ENCODE measurements at places on chromosomes 5 and 9.

GRCh38 chr5:849651-850301 lies 1.0 kb downstream of the ZDHHC11 start:
- no peak for DNase-seq

GRCh38 chr5:137954131-137954879 lies 65.0 kb downstream of the PKD2L2 start:
- DNase-seq = no peak

DNA sequence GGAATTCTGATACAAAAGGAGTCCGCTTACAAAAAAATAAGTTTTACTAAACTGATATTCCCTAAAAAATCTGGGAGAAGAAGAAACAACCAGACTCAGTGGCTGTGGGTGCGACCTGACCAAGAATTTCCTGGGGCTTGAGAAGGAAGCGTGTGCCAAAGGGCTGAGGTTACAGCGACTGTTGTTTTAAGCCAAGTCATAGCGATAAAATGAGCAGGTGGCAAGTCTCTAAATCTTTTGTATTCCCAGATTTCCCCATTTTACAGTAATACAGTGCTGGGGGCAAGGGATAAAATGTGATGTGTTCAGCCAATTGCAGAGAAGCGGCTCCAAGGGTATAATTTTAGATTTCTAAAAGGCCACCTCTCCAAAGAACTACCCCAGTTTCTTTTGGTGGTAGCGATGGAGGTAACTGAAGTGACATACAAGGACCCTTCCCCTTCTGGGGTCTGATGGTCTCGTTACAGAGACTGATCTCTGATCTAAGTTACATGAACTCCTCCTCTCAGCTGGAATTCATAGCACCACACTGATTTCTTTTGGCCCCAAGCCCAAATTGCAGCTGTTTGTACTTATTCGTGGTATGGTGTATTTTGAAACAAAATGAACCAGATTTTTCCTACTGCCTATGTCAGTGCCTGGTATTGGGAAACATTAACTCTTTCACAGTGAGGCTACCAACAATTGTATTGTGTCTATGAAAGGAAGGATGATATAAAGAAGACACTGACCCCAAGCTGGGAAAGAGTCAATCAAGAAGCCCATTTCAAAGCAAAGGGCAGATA lies 41.6 kb downstream of the LPAR1 start:
- DNase-seq = no peak

DNA sequence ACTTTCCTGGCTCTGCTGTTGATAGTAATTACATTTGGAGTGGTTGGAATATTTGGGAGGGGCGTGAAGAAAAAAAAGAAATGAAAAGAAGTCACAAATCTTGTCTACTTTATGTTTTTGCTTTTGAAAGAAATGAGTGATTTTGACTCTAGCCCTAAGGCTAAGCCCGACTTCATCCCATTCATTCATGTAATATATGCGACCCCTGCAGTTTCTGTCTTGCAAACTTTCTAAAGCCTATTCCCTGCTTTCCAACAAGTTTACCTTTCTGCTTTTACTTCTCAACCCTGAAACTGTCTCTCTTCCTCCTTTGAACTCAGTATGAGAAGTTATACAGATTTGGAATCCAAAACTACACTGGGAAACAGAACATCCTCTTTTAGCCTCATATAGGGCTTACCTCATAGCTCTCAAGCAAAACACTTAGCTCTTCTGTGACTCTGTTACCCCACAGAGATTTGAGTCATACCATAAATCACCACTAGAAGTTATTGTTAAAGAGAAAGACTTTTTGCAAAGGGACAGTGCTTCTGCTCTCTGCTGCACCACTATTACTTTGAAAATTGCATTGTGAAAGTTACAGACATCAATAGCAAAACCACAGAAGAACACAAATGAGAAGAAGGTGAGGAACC lies 1.6 kb downstream of the CFAP95 start:
- no peak for DNase-seq

DNA sequence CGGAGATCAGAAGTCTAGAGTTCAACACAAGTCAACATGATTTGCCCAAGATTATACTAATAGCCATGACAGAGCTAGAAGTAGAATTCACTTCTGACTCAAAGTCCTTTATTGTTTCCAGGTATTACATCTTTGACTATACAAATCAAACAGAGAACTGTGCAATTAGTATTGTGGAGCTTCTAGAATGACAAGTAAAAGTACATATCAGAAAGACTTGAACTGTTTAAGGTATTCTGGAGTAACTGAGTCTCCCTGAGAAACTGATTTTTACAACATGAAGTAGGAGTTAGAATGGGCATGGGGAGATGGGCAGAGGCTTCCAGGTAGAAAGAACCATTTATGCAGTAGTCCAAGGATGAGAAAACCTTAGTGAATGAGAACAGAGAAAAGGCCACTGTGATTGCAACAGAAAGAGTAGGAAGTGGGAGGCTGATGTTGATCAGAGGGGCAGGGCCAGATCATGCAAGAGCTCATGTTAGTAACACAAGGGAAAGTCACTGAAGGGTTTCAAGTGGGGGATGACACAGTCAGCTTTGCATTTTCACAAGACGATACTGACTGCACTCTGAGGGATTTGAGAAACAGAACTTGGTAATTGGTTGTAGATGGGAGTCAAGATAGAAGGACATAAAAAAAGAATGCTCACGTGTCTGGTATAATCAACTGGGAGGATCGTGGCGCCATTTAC lies 280.7 kb downstream of the RFX3 start:
- DNase-seq = no peak

- DNase-seq = peak; percentile 54
These were observed 30.0 kb upstream of the ADAMTS2 start for GRCh38 chr5:179375236-179375685.

- no peak for DNase-seq
These were observed 92.5 kb upstream of the SH3GL2 start for GRCh38 chr9:17486396-17486795.

DNA sequence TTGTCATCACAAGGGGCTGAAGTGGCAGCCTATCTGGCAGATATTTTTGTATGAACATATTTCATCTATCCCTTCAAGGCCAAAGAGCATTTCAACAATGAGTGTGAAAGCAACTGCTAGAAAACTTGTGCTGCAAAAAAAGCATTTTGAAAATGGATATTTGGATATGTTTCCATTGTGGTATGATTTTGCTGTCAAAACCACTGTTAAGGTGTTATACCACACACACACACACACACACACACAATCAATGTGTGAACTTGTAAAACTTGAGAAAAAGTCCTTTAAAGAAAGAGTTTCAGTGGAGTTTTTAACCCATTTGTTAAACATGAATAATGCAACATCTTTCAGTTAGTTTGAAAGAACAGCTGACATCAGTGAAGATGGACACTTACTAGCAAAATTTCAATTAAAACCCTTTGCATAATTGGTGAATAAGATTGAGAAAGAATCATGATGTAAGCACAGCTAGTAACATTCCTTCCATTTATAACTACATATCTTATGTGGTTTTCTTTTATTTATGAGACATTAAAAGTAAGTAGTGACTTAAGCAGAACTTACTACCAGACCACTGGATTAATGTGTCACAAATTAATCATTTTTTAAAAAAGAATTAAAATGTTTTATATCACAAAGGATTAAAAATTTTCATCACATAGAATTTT lies 182.6 kb upstream of the GNA14 start:
- no peak for DNase-seq

DNA sequence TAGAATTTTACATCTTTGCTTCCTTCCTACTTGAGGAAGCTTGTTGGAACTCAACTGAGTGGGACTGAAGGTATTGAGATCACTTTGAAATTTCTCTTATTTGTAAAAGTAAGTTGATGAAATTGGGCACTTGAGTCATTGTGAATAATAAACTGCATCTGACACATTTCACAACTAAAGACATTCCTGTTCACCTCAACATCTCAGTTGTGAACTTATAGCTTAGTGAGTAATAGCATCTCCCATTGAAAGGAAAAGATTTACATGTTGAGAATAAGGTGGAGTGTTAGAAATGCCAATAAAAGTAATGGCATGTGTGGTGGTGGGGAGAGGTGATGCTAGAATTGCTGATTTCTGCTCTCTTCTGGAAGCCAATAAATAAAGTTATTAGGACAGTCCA lies 145.0 kb downstream of the SLC24A2 start:
- no peak for DNase-seq

DNA sequence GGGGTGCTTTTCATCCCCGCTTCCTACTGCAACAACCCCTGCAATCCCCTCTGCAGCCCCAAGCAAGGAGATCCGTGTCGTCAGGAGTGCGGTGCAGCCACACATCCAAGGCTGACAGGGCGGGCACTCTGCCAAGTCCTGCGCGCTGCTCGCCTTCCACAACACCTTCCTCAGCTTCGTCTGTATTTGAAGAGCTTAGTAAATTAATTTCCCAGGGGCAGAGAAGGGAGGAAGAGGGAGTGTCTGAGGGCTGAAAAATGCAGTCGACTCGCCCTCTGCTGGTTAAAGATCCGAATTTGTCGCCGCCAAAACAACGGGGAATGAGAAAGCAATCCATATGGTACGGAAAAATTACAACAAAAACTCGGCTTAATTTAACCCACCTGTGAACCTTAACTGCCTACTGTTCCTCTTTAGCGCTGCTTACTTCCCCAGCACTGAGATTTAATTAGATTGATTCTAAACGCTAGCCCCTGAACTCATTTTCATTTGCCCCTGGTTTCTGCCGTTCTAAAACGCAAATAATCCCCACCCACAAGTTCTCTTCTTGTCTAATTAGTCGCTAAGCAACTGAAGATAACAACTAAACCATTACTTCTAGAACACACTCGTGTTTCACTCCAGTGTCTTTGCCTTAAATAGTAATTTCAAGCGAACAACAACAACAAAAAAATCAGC lies 10.9 kb upstream of the PCDHB1 start:
- DNase-seq = peak; percentile 93

GRCh38 chr5:98460536-98460935 lies 312.9 kb upstream of the RGMB start:
- no peak for DNase-seq

GRCh38 chr5:9431496-9432258 lies 114.2 kb downstream of the SEMA5A start:
- no peak for DNase-seq

- DNase-seq = no peak
These were observed 23.2 kb downstream of the TPPP start for GRCh38 chr5:669842-670395.

GRCh38 chr5:157761690-157762621 lies 18.4 kb downstream of the LSM11 start:
- DNase-seq = peak; percentile 78

- DNase-seq = no peak
These were observed 180.5 kb downstream of the RFK start for GRCh38 chr9:76213751-76214150.

DNA sequence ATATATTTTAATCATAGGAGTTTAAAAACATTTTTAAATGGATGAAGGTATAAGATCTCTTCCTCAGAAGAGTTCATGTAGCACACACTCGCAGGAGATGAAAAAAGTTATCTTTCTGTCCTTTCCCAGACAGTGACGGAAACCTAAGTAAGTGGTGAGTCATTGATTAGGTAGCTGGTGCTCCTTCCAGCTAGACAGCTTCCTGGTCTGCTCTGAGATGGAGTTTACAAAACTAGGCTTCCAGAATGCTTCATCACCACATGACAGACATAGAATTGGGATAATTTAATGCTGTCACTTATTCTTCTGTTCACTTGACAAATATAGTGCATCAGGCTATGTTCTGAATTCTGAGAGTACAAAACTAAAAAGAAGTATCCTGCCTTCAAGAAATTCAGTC lies 2393.0 kb upstream of the C9orf72 start:
- no peak for DNase-seq

DNA sequence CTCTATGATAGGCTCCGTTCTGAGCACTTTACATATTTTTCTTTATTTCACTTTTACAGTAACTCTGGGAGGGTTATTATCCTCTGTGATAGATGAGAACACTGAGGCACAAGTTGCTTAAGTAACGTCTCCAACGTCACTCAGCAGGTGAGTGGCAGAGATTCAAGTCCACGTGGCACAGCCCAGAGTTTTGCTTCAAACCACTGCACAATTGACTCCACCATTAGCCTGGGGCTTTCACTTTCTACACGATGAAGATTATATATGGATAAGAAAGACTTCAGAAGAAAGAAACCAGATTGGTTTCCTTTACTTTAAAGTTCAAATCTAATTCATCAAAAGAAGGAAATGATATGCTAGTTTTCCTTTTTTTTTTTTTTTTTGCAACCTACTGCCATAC lies 245.9 kb downstream of the SYK start:
- no peak for DNase-seq

DNA sequence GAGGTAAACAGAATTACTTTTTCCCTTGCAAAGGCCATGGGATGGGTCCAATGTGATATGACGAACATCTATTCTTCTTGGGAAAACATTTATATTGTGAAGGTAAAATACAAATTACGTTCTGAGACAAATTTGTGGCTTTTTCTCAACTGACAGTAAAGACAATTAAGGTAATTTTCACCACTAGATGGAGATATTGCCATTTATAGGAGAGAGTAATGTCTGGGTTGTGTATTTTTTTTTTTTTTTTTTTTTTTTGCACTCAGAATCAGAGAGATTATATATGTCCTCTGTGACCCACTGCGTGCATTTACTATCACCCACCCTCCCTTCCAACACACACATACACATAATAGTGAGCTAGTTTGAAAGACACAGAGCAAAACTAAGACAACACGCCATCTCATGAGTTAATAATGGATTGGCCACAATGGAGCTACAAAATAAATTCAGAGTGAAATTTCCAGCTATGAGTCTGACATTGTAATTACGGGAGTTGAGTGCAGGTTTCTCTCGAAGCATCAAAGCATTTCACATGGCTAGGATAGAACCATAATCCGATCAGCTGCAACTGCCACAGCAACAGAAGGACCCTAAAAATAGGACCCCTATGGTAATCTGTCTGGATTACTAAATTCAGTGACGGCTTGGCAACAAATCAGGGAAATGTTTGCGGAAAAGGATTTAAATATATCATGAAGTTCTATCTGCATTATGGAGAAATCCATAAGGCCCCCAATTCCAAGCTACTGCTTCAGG lies 49.2 kb downstream of the ANXA1 start:
- DNase-seq = peak; percentile 41

- DNase-seq = no peak
These were observed 92.5 kb upstream of the CPEB4 start for GRCh38 chr5:173795601-173796000.

DNA sequence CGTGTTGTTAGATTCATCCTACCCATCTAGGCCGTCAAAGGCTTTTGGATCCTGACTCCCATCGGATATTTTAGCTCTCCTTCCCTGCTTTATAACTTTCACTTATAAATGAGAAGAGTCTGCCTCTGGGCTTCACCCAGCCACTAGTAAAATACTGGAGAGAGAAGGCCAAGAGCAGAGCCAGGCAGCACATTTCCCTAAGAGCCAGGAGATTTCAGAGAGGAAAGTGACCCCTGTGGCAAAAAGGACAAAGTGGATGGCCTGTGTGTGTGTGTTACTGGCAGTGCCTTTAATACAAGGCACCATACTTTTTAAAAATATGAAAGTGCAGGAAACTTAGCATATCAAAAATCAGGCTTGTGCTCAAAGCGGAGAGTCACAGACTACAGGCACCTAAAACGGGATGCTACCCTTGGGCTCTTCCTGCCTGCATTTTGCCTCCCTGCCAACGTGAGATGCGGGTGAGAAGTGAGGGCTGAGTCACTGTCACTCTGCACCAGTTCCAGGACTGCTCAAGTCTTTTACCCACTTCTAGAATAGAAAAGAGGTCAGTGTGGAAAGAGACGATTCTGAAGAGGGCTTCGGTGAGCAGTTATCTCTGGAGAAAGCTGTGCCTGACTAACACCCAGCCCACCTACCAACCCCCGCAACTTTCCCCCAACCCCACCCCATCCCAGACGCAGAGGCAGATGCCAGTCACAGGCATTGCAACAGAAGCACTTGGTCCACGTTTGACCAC lies 15.9 kb downstream of the NFIL3 start:
- DNase-seq = no peak

GRCh38 chr9:94599102-94599501 lies 5.5 kb upstream of the FBP2 start:
- DNase-seq = no peak
